HT1080 (cell line): ENCODE measurements at places on chromosomes 4 and X. TPM values are rescaled to one million over a fixed set of nuclear protein-coding genes. Genes with fewer than 3 reads are reported as not detected.

Gene NDST3
- 0.59 and 0.60 TPM in 2 replicates for total RNA-seq

Gene STATH
- total RNA-seq = not detected in 2 replicates

Gene GPRASP3
- total RNA-seq = 0.40 and 0.71 TPM in 2 replicates

DNA sequence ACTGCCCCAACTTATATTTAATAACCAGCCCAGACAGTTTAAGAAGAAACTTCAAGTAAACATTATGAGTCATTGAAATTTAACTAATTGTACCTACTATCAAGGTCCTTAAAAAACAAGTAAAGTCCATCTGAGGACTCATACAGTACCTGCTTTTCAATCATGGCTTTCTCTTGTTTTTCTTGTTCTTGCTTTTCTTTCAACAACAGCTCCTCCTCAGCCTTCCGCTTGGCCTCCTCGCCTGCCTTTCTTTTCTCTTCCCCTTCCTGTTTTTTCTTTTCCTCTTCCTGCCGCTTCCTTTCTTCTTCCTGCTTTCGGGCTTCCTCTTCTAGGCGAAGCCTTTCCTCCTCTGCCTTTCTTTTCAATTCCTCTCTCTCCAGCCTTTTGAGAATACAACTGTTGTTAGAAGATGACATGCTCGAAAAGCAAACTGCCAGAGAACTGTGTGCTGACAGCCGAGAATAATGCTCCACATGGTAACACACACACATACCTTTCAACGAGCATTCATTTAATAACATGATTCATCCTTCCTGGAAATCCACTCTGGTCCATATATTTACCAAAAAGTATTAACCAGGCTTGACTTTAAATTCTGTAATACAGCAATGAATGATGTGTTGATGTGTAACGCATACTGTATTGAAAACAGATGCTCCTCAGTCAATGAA is 25.2 kb upstream of the BCLAF3 start:
- DNase-seq = no peak

DNA sequence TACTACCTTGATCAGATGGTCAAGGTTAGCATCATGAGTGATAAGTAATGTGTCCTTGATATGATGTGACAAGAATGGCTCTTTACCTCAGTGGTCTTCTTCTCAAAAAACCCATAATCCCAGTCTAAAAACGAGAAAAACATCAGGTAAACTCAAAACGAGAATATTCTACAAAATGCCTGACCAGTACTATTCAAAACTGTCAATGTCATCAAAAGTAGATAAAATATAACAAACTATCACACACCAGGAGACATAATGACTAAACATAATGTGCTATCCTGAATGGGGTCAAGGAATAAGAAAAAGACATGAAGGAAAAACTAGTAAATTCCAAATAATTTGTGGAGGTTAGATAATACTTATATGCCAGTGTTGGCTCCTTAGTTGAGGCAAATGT is 85.2 kb upstream of the PDHA2 start:
- no peak for DNase-seq

GRCh38 chr4:181524499-181524898 is 718.7 kb upstream of the TENM3 start:
- no peak for DNase-seq

GRCh38 chr4:116015549-116015948 is 902.1 kb upstream of the NDST4 start:
- no peak for DNase-seq

DNA sequence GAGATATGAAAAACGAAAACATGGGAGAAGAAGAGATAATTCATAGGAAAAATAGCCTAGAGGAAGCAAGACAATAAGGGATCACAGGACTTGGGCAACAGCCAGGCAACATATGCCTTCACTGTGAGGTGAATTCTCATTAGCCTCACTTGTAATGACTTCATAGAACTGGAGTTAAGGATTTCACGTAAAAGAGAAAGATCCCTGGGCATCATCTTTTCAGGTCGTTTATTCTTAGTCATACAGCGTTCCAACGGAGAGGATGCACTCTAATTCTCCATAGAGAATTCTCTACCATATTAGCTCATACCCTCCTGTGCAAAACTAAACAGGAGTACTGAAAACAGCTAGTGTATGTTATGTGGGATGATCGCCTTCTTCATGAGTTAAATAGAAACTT is 1.4 kb downstream of the PRKG2 start:
- no peak for DNase-seq

Gene FMR1NB
- not detected in 2 replicates for total RNA-seq

- peak; percentile 34 for DNase-seq
Observed at GRCh38 chr4:52983563-52984303, 121.6 kb downstream of the RASL11B start.

GRCh38 chrX:16963216-16963615 is 16.8 kb downstream of the REPS2 start:
- DNase-seq = peak; percentile 6

DNA sequence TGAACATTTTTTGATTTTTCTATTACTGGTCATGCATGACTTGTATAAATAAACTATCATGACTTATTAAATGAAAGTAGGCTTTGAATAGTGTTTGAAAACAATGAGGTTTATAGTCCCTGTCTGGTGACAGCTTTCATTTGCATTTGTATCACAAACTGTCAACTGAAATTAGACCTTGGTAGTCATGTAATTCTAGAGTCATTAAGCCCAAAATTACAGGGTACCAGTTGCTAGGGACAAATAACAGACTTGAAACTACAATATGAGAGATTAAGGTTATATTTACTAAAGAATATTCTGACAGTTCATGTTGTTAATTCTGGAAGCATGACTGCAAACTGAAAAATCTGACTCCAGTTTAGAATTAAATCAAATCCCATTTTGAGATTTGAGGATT is 9.2 kb upstream of the VAMP7 start:
- no peak for DNase-seq

DNA sequence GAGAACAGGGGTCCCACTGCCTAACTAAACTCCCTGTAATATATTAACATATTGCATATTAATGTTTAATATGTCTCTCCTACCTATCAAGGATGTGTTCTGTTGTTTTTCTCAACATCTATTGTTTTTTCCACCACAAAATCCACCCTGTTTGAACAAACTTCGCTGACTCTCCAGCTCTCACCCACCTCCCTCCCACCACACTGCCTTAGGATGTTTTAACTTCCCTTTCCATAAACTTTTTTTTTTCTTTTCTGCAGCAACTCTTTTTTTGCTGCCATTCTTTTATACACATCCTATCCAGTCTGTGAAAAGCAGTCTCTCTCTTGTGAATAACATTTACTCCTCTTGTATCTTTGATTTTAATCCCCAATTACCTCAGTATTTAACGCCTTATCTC is 226.1 kb downstream of the PCDH7 start:
- no peak for DNase-seq

DNA sequence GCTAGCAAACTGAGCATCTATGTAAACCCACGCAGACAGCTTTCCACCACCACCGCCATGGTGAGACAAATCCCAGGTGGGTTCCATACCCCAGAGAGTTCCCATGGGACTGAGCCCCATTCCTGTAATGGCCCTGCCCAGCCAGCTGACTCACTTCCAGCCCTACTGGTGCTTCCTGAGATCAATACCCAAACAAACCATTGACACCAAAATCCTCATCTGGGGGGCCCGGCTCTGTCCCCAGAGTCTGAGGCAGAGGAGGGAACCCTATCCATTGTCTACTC is 30.1 kb upstream of the JAKMIP1 start:
- DNase-seq = no peak

- no peak for DNase-seq
Observed at GRCh38 chr4:8419222-8420041, 21.1 kb downstream of the ACOX3 start.

- no peak for DNase-seq
Observed at GRCh38 chr4:54780149-54780495, 122.4 kb downstream of the KIT start.

GRCh38 chr4:180669680-180670079 is 1573.5 kb upstream of the TENM3 start:
- DNase-seq = peak; percentile 43

Gene TTC29
- 0.29 TPM in 1 of 2 replicates, not detected in the other for total RNA-seq

- DNase-seq = peak; percentile 40
Observed at GRCh38 chr4:188960411-188961093, 821.3 kb downstream of the TRIML1 start.

DNA sequence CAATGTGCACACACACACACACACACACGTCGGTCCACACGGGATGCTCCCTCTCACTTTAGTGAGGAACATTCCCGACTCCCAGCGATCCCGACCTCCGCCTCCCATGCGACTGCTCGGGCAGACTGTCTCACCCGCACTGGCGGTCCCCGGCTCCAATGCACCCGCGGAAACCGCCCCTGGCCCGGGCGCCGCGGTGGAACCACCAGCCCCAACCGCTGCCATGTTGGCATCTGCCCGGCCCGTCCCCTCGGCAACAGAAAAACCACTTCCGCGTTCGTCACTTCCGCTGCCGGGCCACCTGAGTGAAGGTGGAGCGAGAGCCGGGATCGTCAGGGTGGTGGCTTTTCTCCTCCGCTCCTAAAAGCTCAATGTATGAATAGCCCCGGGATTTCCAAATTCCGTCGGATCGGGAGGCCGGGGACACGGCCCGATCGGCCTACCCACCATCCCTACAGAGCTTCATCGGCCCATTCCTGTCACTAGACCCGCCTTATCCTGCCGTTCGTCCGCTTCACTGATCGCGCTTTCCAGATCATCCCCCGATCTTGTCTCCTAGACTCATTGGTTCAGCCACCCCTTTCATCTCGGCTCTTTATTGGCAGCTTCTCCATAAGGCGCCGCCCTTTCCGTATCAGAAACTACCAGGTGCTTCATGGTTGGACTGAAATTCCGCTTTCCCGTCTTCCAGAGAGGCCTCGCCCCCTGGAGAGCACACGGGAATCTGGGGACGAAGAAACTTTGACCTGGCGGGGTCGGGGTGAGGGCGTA is at the start of gene SLC35A2:
TSS of gene SLC35A2 (minus strand) at position 235 of the 771 bp plus-strand sequence. CDS start at position 225, 10 bp downstream.
- peak; percentile 74 for DNase-seq

DNA sequence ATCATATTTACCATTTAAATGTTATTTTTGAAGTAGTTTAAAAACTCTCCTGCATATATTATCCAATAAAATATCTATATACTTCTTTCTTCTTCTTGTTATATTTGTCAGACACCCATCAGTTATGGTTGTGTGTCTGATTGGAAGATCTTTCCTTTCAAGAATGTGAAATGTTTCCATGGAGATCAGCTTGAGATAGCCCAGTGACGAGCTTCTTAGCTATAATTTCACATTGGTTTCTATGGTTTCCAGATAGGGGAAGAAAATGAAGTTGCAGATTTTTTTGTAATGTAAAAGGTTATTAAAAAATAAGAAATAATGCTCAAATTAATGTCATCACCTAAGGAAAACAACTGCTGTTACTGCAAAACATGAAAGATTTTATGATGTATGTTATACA is 189.0 kb downstream of the COX7B2 start:
- no peak for DNase-seq

Gene HTN3
- 0.80 and 1.1 TPM in 2 replicates for total RNA-seq

DNA sequence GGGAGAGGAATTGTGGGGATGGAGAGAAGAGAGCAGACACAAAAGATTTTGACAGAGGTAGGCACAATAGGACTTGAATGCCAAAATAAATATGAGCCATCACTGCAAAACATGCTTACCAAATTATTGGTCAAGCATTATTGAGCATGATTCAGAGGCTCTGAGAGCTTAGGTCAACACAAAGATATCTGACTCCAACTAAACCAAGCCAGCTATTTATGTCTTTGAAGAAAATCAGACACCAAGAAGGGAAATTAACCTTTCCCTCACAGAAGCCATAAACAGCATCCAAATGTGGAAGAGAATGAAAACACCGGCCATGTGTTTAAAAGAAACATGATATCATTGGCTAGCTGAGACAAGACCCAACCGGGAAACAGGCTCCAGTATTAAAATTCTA is 323.2 kb downstream of the RAB28 start:
- DNase-seq = peak; percentile 71

- peak; percentile 23 for DNase-seq
Observed at GRCh38 chrX:110402091-110402849, 43.6 kb downstream of the RTL9 start.

Gene ALAS2
- not detected in 2 replicates for total RNA-seq

Gene ATP1B4
- total RNA-seq = not detected in 2 replicates

- DNase-seq = peak; percentile 84
Observed at GRCh38 chr4:139556071-139556723, at the start of gene SETD7. Gene SETD7, minus strand, starts transcription at chr4:139556219. Its CDS starts 82 bp downstream, at chr4:139556137.

DNA sequence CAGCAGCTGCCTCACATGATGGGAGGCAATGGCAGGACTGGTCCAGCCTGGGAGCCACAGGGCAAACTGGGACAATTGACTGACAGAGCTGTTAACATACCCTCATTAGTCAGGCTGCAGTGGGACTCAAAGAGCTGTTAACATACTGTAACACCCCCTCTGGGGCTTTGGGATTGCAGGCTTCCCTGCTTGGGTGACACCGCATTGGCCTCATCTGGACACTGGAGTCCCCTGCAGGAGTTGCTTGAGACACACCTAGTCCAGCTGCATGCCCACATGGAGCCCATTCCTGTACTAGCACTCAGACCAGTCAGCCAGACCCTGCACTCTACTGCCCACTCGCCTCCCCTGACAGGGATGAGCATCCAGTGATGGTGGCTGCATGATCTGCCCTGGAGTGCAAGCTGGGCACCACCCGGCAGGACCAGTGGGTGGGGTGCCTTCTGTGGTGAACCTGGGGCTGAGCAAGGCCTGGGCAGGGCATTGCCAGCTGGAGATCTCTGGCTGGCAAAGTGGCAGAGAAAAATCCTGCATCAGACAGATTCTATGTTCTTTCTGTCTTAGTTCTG is 138.8 kb downstream of the DTHD1 start:
- DNase-seq = no peak

- DNase-seq = no peak
Observed at GRCh38 chr4:170049766-170050165, 23.6 kb upstream of the MFAP3L start.

- DNase-seq = no peak
Observed at GRCh38 chr4:26289401-26289800, 31.4 kb upstream of the RBPJ start.

DNA sequence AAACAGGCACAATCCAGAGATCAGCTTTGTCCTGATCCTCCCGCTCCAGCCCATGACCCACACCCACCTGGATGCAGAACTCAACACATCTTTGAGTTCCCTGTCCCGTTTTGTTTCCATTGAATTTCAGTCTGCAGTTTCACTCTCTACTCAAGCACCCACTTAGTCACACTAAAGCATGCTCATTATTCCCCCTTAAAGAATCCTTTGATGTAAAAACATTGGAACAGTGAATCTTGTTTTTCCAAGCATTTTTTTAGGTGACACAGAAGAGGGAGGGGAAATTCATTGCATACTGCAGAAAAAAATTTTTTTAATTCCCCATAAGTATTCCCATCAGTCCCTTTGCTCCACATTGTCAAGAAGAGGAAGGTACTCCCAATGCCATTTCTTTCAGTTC is 249.7 kb upstream of the TTC29 start:
- DNase-seq = no peak

- no peak for DNase-seq
Observed at GRCh38 chrX:70386235-70386634, 36.9 kb upstream of the GDPD2 start.

- DNase-seq = no peak
Observed at GRCh38 chr4:54614149-54614548, 43.6 kb upstream of the KIT start.

DNA sequence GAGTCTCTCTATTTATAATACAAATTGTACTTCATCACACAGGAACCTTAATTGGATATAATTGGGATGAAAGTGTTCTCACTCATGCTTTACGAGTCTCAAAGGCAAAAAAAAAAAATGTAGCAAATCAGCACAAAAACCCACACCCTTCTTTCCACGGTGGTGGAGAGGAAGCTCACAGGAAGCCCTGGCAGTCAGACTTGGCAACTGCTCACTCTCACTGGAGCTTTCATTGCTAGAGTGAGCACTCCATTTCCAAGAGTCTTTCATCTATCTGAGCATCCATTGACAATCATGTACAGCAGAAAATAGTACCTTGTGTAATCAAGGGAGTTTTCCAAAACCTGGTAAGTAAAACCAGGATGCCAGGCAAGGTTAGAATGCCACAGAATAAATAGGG is 2159.4 kb upstream of the AGA start:
- no peak for DNase-seq
